ENCODE measurements at places on chromosomes 3 and 15. TPM values are rescaled to one million over a fixed set of nuclear protein-coding genes. Genes with fewer than 3 reads are reported as not detected.

The SNX33 gene
- total RNA-seq, result 10.5 TPM

- peak; percentile 50 for DNase-seq
Observed at GRCh38 chr15:59543721-59544547, 67.6 kb upstream of the GCNT3 start.

DNA sequence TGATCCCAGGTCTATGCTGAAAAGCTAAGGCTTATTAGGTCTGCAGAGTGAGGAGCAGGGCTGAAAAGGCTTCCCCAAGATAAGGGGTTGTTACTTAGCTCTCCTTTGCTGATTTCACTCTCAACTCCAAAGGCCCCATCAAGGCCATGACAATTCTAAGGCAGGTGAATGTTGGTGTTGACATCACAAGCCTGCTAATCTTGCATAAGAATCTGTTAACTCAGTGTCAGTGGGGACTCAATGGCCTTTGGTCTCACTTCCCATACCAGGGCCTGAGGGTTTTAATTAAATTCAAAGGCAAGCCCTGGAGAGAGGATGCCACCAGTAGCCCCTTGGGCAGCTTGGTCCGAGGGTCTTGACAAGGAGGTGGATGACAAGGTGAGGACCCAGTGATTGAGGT is 9.4 kb upstream of the ALAS1 start:
- DNase-seq, result no peak

- DNase-seq, result peak; percentile 41
Observed at GRCh38 chr15:74725845-74726773, 781 bp upstream of the CYP1A1 start.

All from hematopoietic multipotent progenitor cell (in vitro differentiated cells).